Activated naive CD8-positive, alpha-beta T cell treated with anti-CD3 and anti-CD28 coated beads, Interleukin-2, amount 10 ng/mL, durations not matched to agents 7 days and 5 days (primary cell): ENCODE measurements at places on chromosomes 7 and 10.

GRCh38 chr10:29622382-29622922 lies 12.3 kb downstream of the SVIL start:
- no peak for DNase-seq

GRCh38 chr7:50790381-50790780 lies 7.7 kb upstream of the GRB10 start:
- DNase-seq: no peak

DNA sequence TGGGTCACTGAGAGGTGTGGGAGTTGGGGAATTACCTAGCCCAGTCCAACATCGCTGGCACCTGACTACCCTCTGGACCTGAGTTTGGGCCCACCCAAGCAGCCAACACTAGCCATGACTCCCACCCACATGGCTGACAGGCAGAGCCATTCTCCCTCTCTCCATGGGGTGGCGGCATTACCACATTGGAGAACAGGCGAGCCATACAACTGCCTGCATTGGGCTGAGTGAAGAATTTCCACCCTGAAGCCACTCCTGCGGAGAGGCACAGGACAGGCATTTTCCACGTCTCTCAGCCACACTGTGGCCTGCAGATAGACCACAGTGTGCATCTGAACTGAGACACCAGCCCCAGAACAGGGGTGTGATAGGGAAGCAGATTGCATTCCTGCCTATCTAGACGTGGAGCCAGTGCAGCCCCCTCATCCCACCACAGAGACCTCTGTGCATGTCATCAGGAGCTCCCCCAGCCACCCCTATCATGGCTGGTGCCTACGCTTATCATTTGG lies 58.2 kb upstream of the ANTXRL start:
- DNase-seq: peak; percentile 63

- no peak for DNase-seq
These were observed 459.6 kb downstream of the SDK1 start for GRCh38 chr7:3760651-3761050.

GRCh38 chr7:81187753-81188152 lies 268.9 kb upstream of the SEMA3C start:
- DNase-seq: no peak

DNA sequence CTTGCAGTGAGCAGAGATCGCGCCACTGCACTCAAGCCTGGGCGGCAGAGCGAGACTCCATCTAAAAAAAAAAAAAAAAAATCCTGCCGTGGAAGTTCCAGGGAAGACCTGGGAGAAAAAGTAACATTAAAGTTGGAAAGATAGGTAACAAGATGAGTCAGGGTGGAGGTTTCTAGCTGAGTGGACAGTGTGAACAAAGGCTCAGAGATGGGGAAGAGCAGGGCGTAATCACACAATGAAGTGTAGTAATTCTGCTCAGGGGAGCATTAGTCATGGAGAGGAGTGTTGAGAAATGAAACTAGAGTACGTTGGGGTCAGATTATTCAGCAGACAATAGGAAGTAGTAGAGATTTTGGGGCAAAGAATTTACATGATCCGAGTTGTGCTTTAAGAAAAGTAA lies 21.6 kb upstream of the WASL start:
- no peak for DNase-seq

DNA sequence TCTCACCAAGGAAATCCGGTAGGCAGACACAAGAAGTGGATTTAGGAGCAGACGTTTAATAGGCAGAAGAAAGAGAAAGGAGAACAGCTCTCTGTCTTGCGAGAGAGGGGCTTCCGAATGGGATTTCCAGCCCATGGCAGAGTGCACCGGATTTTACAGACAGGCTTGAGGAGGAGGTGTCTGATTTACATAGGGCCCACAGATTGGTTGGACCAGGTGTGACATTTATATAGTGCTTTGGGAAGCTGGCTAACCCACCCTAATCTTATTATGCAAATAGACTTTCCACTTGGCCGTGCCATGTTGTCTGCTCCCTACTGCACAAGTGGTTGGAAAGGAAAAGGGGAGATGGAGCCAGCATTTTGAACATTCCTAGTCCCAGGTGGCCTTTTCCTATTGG lies 57.8 kb downstream of the ANKMY2 start:
- DNase-seq: no peak

GRCh38 chr10:123847686-123848432 lies 43.7 kb downstream of the CPXM2 start:
- no peak for DNase-seq

- peak; percentile 71 for DNase-seq
These were observed at the start of gene GSAP for GRCh38 chr7:77415823-77416620. TSS of gene GSAP (minus strand) at chr7:77416349. CDS start at chr7:77416321, 28 bp downstream.

DNA sequence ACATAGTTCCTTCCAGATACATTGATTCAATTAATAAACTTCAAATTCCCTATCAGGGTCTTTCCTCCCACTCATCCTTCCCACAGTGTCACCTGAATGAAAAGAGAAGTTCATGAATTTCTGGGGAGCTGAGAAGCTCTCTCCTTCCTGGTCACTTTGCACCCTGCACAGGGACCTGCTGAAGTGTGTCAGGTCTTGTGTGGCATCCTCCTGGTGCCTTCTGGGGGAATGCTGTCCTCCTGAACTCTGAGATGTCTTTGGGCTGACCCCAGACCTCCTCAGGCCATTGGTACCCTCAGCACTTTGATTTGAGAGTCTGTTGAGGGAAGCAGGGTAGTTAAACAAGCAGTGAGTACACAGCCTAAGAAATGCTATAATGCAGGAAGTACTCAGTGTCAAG lies 39.5 kb upstream of the ITGA8 start:
- DNase-seq: no peak

DNA sequence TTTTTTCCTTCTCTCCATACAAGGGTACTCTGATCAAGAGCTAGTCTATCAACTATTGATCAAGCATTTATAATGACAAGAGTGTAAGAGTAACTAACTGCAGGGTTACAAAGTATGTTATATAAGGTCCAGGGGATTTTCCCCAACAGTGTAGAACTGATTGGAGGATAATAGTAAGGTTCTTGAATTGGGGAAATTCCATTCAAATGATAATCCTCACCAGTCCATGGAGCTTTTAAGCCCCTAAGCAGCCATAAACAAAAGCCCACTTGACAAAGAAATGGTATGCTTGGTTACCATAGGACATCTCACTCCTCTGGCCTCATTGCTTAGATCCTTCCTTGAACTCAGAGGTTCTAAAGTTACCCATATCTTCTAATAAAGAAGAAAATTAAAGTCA lies 8.2 kb downstream of the YME1L1 start:
- DNase-seq: no peak

- no peak for DNase-seq
These were observed 297.1 kb downstream of the PRPF18 start for GRCh38 chr10:13883636-13884444.

GRCh38 chr7:64485623-64486022 lies 77.2 kb downstream of the ZNF680 start:
- no peak for DNase-seq

DNA sequence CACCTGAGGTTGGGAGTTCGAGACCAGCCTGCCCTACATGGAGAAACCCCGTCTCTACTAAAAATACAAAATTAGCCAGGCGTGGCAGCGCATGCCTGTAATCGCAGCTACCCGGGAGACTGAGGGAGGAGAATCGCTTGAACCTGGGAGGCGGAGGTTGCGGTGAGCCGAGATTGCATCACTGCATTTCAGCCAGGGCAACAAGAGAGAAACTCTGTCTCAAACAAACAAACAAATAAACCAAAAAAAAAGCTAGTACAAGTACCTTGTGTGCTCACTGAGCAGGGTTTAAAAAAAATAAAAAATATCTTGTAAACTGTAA lies 11.2 kb upstream of the SPOCK2 start:
- no peak for DNase-seq
